B cell (primary cell): ENCODE measurements at places on chromosomes 5 and 9.

- peak; percentile 64 for DNase-seq
Measured at GRCh38 chr5:128084228-128085167, 932 bp downstream of the SLC12A2 start.

- peak; percentile 93 for DNase-seq
Measured at GRCh38 chr5:172849606-172850453, 15.8 kb downstream of the ERGIC1 start.

- DNase-seq, result no peak
Measured at GRCh38 chr5:52956014-52956413, 33.1 kb upstream of the ITGA2 start.

GRCh38 chr5:130077007-130077406, 172.7 kb downstream of the CHSY3 start:
- no peak for DNase-seq

GRCh38 chr5:56075361-56075760, 80.6 kb upstream of the IL6ST start:
- DNase-seq, result no peak

DNA sequence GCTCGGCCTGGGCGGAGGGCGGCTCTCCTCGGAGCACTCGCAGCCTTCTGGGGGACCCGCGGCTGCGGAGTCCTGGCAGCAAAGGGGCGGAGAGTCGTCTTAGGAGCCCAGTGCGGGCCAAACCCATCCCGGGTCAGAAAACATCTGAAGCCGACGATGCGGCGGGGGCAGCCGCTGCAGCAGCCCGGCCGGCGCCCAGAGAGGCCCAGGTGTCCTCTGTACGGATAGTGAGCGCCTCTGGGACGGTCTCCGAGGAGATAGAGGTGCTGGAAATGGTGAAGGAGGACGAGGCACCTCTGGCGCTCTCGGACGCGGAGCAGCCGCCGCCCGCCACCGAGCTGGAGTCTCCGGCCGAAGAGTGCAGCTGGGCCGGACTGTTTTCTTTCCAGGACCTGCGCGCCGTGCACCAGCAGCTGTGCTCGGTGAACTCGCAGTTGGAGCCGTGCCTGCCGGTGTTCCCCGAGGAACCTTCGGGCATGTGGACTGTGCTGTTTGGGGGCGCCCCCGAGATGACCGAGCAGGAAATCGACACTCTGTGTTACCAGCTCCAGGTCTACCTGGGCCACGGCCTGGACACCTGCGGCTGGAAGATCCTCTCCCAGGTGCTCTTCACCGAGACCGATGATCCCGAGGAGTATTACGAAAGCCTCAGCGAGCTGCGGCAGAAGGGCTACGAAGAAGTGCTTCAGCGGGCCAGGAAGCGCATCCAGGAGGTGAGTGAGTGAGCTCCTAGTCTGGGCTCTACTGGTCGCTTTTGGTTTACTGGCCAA, 1.2 kb downstream of the JMY start:
- DNase-seq, result peak; percentile 60

- no peak for DNase-seq
Measured at GRCh38 chr9:21761309-21761901, 41.0 kb upstream of the MTAP start.

DNA sequence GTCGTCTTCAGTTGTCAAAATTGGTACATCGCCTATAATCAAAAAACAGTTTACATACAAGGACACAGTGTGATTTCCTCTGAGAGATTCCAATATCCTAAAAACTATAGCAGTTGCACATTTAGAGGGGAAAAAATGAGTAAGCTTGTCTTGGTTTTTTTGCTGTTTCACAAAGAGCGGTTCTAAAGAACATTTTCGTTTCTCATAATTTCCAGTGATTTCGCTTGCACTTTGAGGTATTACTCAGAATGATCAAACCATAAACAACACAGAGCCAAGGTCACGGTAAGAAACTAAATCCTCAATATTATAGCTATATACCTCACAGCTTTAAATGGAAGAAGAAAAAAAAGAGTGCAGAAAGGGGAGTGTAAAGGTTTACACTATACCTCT, 861 bp downstream of the MTX3 start:
- no peak for DNase-seq

- peak; percentile 97 for DNase-seq
Measured at GRCh38 chr5:83076742-83077661, at the start of the genes TMEM167A and XRCC4. Gene TMEM167A (minus strand): TSS chr5:83077394. CDS start chr5:83077323, 71 bp downstream. Gene XRCC4 (plus strand): TSS chr5:83077547. CDS start chr5:83104920, 27,373 bp downstream.

DNA sequence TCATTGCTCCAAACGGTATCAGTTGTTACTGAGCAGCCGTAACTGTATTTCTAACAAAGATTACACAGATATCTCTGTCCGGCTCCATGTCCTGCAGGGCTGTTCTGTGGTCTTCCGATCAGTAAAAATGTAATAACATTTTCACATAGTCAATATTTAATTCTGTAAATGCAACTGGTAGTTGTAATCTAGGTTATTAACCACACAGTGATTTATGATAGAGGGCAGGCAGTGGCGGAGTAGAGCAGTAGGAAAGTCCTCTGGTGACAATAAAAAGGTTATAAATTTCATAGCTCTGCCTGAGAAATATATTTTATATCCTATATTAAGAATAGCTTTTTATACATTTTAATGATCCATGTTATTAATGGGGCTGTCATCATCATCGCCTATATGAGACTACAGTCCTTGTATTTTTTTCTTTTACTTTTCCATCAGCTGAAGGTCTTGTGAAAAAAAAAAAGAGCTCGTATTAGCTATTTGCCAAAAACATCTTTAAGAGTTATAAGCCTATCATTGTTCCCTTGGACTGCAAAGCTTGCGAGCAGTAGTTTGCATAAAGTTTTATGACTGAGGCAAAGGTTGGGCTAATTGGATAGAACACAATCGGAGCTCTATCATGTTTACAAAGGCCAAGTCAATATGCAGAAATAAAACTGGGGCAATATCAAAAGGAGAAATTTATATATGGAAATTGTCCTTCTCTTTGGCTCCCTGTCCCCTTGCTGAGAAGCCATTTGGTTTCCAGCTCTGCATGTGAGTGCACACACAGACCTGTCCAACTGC, 648.0 kb downstream of the IRX1 start:
- no peak for DNase-seq

DNA sequence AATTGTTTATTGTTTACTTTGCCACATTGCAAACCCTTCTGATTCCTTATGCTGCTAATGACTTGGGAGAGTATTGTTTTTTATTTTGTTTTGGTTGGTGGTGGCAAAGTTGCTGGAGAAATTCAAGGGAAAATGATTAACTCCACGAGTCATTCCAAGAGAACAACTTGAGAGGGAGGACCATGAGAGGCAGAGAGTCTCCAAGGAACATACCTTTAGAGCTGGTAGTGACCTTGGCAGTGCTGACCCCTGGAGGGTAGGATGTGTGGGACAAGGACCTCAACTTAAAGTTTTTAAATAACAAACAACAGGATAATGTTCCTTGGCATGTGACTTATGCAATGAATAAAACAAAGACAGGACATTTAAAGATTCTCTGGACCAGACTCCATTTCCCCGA, 139.7 kb downstream of the LRRC70 start:
- no peak for DNase-seq

GRCh38 chr9:76552751-76553455, 93.9 kb downstream of the GCNT1 start:
- no peak for DNase-seq

- no peak for DNase-seq
Measured at GRCh38 chr9:84780385-84780784, 110.9 kb downstream of the NTRK2 start.

GRCh38 chr5:95817430-95817829, 5.1 kb downstream of the GLRX start:
- no peak for DNase-seq

DNA sequence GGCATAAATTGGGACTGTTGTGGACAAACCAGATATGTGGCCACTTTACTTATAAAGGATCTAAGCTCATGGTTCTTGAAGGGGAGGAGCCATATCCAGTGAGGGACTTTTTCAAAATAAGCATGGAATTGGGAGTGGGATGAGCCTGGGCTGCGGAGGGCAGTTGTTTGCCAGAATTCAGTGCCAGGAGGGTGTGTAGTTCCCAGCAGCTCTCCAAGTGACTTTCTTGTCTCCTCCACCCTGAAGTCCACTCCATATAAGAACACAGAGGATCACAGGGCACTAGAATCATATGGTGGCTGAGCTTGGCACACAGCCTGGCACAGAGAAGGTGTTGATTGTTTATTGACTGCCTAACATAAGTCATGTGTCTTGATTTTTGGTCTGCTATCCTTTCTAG, 121.1 kb downstream of the CAVIN4 start:
- DNase-seq, result no peak

- no peak for DNase-seq
Measured at GRCh38 chr9:6126377-6126776, 89.2 kb upstream of the IL33 start.

DNA sequence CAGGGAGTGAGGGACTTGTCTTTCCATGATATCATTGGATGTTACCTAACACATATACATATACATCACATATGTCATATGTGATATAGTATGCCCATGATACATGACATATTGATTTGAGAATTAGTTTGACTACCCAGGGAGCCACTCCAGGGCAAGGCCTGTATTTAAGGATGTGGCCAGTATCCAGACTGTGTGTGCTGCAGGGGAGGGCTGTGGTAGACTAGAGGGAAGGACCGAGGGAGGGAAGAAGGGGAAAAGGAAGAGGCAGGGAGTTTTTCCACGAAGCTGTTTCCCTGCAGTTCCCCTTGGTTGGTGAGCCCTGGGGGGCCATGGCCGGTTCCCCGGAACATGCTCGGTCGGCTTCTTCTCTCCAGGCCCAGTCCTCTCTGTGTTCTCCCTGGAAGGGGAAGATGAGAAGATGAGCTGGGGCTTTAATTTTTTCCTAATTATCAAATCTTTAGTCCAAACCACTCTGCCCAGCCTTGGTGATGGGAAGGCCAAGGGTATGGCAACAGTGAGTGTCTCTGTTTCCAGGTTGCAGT, 48.7 kb downstream of the NSUN2 start:
- no peak for DNase-seq

- DNase-seq, result peak; percentile 53
Measured at GRCh38 chr5:119353686-119354366, 2.0 kb upstream of the TNFAIP8 start.

GRCh38 chr5:92562065-92562464, 1019.0 kb downstream of the NR2F1-AS1 start:
- DNase-seq, result no peak

DNA sequence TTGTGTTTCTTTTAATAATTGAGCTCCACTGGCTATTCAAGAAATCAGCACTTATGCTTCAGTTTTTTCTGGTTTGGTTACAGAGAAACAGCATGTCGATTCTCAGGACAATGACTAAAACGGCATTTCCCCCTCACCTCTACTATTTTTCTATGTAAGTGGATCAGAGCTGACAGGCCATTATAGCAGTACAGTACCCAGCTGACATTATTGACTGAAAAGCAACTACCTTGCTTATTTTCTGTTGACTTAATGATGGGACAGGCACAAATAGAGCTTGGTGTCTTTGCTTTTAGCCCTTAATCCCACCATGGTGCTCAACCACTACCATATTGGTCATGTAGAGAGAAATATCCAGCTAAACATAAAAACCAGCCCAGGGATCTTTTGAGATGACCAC, 35.4 kb upstream of the CCNG1 start:
- DNase-seq, result no peak

DNA sequence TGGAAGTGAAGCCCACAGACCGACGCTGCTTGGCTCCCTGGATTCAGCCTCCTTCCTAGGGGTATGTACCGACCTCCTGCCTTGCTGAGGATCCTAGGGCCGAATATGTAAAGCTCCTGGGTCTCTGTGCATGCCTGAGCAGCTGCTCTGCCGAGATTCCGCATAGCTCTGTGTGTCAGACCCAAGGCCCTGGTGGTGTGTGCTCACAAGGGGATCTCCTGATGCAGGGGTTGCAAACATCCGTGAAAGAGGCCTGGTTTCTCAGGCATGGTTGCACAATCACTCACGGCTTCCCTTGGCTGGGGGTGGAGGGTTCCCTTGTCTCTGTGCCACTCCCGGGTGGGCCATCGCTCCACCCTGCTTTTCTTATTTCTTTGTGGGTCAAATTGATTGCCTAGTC, 19.9 kb upstream of the SVEP1 start:
- DNase-seq, result no peak

GRCh38 chr5:60526336-60526875, 173.6 kb downstream of the DEPDC1B start:
- DNase-seq, result no peak

DNA sequence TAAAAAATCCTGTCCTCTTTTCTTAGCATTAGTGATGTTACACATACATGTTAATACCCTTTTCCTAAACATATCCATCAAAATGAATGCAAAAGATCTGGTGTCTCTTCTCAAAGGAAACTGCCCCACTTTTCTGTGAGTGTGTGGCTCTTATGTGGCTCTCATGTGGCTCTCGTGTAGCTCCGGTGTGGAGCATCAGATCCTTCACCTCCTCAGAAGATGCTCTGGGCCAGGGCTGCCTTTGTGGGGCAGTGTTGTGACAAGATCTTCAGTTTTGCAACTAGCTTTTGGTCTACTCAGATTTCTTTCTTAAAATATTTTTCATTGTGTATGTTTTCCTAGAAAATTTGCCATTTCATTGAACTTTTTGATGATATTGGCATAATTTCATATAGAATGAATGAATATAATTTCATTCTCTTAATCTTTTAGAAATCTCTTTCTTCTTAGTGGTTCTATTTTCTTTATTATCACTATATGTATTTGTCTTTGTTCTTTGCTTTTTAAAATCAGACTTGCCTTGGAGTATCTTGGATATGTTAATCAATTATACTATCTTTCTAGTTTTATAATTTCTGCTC, 19.4 kb downstream of the GARNL3 start:
- no peak for DNase-seq

- no peak for DNase-seq
Measured at GRCh38 chr9:93247892-93248291, 64.0 kb downstream of the WNK2 start.

DNA sequence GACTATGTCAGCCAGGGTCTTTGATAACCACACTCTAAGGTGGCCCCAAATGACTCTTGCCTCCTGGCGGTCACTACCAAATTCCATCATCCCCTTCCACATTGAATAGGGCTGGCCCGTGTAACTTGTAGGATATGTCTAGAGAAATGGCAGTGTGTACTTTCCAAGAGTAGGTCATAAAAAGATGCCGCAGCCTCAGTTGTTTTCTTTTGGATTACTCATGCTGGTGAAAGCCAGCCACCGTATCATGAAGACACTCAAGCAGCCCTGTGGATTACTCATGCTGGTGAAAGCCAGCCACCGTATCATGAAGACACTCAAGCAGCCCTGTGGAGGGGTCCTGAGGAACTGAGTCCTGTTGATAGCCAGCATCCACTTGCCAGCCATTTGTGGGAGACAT, 172.0 kb upstream of the TBC1D2 start:
- DNase-seq, result no peak

GRCh38 chr5:82164176-82164976, 113.8 kb downstream of the RPS23 start:
- DNase-seq, result no peak
